Stimulated activated CD4-positive, alpha-beta T cell treated with anti-CD3 and anti-CD28 coated beads, Interleukin-4, amount 100 ng/mL, for 1 hour (primary cell): ENCODE measurements at places on chromosomes 16 and 17.

DNA sequence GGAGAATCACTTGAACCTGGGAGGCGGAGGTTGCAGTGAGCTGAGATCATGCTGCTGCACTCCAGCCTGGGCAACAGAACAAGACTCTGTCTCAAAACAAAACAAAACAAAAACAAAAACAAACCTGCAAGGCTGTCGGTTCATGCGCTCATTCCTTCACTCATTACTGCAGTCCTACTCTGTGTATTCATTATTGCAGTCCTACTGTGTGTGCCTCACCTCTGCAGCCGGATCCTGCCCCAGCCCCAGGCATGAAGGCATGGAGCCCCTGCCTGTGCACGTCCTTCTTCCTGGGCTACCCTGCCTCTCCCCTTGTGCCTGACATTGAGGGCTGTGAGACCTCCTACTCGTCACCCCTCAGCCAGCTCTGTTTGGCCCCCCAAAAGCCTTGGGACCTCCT is 57.6 kb downstream of the TMEM235 start:
- no peak for DNase-seq

- no peak for DNase-seq
Measured at GRCh38 chr16:57113042-57113453, 20.7 kb downstream of the CPNE2 start.

DNA sequence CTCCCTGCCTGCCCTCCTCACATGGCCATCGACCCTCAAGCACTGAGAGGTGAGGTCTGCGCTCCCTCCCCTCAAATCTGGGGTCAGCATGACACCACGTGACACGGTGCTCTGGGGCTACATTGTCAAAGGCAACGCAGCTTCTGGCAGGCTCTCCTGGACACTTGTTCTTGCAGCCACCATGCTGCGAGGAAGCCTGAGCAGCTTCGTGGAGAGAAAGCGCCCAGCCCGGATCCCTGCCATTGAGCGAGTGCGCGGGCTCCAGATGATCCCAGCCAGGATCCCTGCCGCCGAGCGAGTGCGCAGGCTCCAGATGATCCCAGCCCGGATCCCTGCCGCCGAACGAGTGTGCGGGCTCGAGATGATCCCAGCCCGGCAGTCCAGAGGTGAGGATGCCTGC is 70.9 kb upstream of the METRNL start:
- DNase-seq: no peak

DNA sequence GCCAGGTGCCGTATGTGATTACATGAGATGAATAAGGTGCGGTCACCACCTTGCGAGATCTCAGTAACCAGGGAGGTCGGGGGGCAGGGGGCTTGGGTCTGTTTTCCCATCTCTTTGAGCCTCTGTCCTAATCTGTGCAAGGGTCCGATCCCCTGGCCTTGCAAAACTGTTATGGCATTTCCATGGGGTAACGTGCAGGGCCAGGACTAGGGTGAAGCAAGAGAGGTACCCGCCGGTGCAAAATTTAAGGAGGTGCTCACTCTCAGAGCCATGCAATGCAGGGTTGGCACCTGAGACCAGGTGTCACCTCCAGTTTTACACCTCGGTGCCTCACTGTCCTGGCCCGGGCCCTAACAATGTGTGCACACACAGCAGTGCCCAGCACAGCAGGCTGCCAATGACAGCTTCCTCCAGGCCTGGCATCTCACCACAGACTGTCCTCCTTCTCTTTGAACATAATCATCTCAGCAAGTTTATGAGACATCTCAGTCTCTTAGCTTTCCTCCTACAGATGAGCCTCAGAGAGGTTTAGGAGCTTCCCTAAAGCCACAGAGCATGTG is 43.6 kb downstream of the C16orf95 start:
- no peak for DNase-seq

DNA sequence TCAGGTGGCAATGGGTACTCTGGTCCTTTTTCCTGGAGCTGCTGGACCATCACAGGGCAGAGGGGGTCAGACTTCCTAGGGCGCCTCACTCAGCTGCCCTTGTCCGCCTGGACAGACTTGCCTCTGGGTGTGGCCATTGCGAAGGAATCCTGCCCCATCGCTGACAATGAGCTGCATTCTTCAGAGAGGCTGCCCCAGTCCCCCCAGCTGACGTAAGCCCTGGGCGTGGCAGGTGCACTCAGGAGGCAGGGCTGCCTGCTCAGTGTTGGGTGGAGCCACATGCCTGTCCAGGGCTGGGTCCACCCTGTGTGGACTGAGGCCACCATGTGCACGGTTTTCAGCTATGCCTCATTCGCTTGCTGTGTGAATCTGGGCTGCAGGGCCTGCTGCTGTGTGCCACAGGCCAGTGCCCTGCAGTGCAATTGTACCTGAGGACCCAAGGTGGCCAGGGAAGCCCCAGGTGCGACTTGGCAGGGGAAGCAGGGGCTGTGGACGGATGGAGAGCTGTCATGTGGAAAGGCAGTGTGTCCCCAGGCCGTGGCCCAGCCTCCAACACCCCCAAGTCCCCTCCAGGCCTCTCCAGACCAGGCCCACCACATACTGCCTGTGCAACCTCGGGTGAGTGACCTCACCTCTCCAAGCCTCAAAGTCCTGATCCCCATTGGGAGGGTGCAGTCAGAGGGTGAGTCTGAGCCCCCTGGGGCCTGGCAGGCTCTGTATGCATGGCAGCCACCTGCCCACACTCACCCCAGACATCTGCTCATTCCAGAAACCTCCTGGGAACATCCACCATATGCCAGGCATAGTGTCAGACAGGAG is 14.0 kb upstream of the MPRIP start:
- no peak for DNase-seq

DNA sequence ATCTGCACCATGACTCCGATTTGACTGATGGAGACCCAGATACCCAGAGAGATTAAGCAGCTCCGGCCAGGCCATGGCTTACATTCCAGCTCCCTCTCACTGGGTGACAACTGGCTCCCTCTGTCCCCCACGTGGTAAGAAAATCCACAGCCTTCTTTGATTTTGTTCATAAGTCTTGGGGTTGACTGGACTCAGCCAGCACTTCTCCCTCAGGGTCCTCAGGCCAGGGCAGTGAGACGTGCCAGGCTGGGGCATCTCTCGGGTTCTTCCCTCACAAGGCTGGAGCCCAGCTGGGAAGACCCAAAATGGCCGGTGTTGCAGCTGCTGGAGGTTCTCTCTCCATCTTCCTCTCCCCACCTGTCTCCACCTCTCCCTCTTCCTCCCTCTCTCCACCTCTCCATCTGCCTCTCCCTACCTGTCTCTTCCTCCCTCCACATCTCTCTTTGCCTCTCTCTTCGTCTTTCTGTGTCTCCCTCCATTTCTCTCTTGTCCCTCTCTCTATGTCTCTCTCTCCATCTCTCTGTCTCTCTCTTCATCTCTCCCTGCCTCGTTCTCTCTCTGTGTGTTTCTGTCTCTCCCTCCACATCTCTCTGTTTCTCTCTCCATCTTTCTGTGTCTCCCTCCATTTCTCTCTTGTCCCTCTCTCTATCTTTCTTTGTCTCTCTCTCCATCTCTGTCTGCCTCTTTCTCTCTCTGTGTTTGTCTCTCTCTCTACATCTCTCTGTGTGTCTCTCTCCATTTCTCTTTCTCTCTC is 105.3 kb downstream of the FOXL1 start:
- no peak for DNase-seq

DNA sequence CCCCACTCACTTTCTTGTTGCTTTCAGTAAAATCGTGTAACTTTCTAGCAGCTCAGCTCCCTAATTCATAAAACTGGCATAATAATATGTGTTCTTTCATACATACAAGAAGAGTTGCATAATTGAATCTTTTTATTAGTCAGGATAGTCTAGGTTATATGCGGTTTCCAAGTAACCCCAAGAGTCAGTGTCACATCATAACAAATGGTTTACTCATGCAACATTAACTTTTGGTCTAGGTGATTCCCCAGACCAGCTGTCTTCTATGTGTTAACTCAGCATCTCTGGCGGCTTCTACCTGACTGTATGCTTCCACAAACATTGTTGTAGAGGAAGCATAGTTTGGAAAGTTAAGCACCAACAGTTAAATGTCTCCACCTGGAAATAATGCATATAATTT is 1000.4 kb downstream of the CDH11 start:
- DNase-seq: no peak

- DNase-seq: no peak
Measured at GRCh38 chr16:1980030-1980769, 1.1 kb downstream of the NOXO1 start.
